ENCODE measurements at places on chromosomes 3 and 15.

GRCh38 chr15:20348291-20348899, 193.2 kb downstream of the GOLGA6L6 start:
- no peak for DNase-seq

- DNase-seq, result peak; percentile 9
Measured at GRCh38 chr3:155890671-155891190, 20.3 kb downstream of the GMPS start.

- DNase-seq, result peak; percentile 99
Measured at GRCh38 chr3:184085389-184085852, 11.4 kb upstream of the HTR3E start.

- DNase-seq, result peak; percentile 70
Measured at GRCh38 chr3:49914906-49915305, 11.2 kb upstream of the MST1R start.

GRCh38 chr3:170056710-170057454, 19.1 kb downstream of the GPR160 start:
- peak; percentile 29 for DNase-seq

DNA sequence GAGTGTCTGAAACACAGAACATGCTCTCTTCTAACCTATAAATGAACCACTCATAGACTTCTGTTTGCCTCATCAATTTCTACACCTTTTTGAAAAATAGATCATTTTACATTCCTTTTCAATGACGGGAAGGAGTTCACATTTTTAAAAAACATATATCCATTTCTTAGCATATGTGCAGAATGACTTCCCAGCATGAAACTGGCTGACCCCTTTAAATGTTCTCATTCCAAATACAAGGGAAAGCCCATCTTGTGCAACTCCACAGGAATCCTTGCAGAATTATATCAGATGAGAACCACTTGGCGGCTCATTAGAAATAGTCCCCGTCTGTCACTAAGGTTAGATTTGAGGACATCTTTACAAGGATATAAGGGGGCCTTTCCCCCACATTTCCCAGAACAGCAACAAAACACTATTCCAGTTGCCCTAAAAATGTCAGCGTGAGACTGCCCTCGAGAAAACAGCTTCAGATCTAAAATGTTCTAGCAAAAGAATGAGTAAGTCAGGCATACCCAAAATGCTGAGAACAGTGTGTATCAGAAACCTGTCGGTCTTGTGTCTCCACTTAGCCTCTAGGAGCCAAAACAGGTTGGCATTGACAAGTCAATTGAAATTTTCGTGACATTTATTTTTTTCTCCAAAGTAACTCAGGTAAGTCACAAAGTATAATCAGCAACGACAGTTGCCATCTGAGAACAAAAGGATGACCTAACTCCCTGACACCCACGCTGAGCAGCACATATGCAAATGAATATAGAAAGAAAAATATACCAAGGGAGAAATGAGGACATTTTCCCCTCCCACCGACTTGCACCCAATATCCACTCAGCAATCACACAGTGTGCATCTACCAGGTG, 63.1 kb downstream of the FOXP1 start:
- DNase-seq, result no peak

- no peak for DNase-seq
Measured at GRCh38 chr3:61073566-61074165, 177.6 kb downstream of the FHIT start.

- no peak for DNase-seq
Measured at GRCh38 chr15:64544450-64544849, 84.1 kb downstream of the ZNF609 start.

DNA sequence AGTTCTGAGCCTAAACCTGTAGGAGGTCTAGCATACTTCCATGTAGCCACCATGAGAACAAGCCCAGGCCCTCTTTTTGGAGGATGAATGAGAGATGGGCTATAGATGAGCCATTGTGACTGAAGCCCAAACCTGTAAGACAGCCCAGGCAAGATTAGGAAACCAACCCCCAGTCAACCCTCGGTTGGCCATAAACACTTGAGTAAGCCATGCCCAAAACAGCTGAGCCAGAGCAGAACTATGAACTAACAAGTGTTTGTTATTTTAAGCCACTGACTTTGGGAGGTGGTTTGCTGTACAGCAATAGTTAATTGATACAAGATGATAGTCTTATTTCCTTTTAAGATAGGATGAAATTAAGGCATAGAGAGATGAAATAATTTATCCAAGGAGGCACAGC, 12.4 kb upstream of the CPNE4 start:
- no peak for DNase-seq

- no peak for DNase-seq
Measured at GRCh38 chr3:14323401-14324223, 78.8 kb upstream of the SLC6A6 start.

DNA sequence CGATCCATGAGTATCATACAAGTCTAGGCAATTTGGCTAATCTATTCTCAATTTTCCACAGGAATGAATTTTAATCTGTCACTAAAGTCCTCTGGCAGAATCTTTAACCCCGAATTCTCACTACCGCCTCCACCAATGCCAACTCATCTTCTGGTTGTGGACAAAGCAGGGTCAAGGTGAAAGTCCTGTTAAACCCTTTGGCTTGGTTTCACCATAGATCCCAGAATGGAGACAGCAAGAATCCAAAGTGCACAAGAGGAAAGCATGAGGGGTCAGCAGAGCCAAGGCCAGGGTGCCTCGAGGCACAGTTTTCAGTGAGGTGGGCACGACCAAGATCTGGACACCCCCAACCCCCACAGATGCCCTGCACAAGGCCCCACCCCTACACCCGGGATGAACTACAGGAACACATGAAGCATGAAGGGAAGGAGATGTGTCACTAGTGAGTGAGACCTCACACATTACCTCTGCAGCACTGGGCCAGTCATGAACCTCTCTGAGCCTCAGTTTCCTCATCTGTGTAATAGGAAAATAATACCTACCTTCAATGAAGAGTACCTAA, 466.2 kb downstream of the EPHB1 start:
- no peak for DNase-seq

- DNase-seq, result peak; percentile 81
Measured at GRCh38 chr3:104909198-104909597, 457.5 kb upstream of the ALCAM start.

DNA sequence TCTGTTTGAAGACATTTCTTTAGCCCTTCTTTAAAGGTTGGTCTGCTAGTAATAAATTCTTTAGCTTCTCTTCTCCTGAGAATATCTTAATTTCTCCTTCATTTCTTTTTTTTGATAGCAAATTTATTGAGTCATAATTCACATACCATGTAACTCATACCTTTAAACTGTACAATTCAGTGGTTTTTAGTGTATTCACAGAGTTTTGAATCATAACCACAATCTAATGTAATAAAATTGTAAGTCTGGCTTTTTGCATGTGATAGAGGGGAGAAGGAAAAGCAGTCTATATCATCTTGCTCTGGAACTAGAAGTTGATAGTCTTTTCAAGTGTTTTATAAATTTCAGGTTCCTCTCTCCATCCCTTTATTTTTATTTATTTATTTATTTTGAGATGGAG, 81.3 kb downstream of the APBA2 start:
- DNase-seq, result no peak
